ENCODE measurements at places on chromosomes 12 and 14.
A peak's percentile ranks its signal among the peaks of the same experiment; 100 is the strongest.

- H3K27me3 ChIP-seq = no peaks in the 10 kb centered on the region
- H3K36me3 ChIP-seq = no peaks in the 10 kb centered on the region
- no peak overlapping the region for H3K27ac ChIP-seq
- H3K4me3 ChIP-seq = no peak overlapping the region
- no peaks in the 10 kb centered on the region for H3K4me1 ChIP-seq
Observed at GRCh38 chr12:69052613-69053408, 119.8 kb upstream of the CPM start.

DNA sequence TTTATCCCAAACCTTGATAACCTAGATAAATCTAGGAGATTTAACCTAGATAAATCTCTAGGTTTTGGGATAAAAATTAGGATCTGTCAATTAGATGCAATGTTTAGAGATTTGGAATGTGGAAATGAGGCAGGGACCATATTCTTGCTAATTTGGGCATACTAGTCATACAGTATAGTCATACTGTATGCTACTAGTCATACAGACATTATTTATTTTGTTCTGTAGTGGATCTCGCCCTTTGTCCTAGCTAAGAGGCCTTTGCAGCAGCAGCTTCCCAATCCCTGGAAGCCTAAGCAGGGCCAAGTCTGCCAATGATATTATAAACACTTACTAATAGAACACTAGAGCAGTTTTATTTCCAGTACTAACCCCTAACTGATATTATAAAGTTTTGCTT, 136.4 kb downstream of the CEP128 start:
- no peak overlapping the region for H3K27ac ChIP-seq
- no peaks in the 10 kb centered on the region for H3K4me1 ChIP-seq
- H3K27me3 ChIP-seq = no peaks in the 10 kb centered on the region

DNA sequence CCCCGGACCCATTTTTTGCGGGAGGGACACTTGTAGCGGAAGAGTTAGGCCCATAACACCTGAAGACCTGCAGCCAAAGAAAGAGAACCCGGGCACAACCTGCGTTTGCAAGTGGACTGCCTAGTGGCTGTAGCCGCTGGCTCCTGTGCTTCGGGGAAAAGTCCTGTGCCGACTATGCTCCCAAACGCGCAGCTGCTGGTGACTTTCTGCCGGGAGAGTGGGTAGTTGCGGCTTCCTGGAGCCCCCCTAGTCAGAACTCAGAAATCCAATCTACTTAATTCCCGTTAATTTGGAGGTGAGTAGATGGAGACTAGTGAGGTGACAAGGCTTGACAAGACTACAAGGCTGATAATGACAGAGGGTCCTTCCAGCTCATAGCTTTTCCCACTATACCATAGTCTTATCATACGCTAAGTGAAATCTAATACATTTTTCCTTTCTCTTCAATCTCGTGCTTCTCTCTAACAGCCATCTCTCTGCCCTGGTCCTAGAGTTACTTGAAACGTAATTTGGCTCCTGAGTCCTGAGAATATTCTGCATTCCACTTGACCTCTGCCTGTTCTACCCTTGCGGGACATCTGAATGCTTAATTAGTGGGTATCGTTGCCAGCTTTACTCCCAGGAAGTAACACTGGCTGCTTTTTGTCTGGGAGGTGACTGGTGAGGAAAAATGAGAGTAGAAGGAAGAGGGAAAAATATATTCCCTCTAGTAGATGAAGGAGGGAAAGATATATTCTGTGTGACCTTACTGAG, 556 bp downstream of the MTHFD1 start:
- peak overlapping the region; percentile 79 for H3K27ac ChIP-seq
- H3K4me3 ChIP-seq = peak overlapping the region; percentile 78
- H3K27me3 ChIP-seq = no peaks in the 10 kb centered on the region
- H3K36me3 ChIP-seq = no peaks in the 10 kb centered on the region

- H3K36me3 ChIP-seq = no peaks in the 10 kb centered on the region
- no peaks in the 10 kb centered on the region for H3K27me3 ChIP-seq
- DNase-seq = peak; percentile 10
- H3K4me3 ChIP-seq = no peak overlapping the region
- no peak overlapping the region for H3K27ac ChIP-seq
- H3K4me1 ChIP-seq = no peaks in the 10 kb centered on the region
Observed at GRCh38 chr14:101225157-101226152, 321.9 kb upstream of the RTL1 start.

DNA sequence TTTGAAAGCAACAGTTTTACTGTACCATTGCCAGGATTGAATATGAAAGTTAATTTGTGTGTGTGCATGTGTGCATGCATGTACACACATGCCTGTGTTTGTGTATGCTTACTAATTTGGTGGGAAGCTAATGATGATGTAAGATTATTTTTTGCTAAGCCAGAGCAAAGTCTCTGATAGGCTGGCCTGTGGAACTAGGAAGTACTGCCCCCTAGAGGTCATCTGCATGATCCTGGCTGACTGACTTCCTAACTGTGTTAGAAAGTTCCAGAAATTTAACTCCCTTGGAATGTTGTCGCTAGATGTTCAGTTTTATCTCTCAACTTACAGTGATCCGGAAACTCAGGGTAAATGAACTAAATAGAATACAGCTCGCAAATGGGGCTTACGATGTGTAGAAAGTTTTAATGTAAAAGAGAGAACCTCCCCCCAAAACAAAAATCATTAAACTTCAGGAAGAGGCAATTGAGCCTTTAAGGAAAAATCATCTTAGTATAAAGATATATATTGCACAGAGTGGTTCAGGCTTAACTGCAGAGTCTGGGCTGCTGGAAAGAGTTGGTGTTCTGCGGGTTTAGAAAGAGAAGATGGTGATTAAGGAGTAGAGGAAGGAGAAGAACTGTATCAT, 34.3 kb upstream of the SLC38A1 start:
- peak; percentile 53 for DNase-seq
- no peaks in the 10 kb centered on the region for H3K27me3 ChIP-seq
- no peaks in the 10 kb centered on the region for H3K4me1 ChIP-seq
- H3K27ac ChIP-seq = no peak overlapping the region
- H3K4me3 ChIP-seq = no peak overlapping the region

GRCh38 chr12:92756898-92757596, 54.3 kb downstream of the PLEKHG7 start:
- H3K4me1 ChIP-seq = no peaks in the 10 kb centered on the region
- no peak overlapping the region for H3K27ac ChIP-seq
- H3K27me3 ChIP-seq = no peaks in the 10 kb centered on the region
- no peak for DNase-seq

GRCh38 chr14:54785136-54785777, 117.4 kb downstream of the GCH1 start:
- no peaks in the 10 kb centered on the region for H3K27me3 ChIP-seq
- no peaks in the 10 kb centered on the region for H3K36me3 ChIP-seq
- no peaks in the 10 kb centered on the region for H3K4me1 ChIP-seq
- H3K4me3 ChIP-seq = no peak overlapping the region
- no peak for DNase-seq
- no peak overlapping the region for H3K27ac ChIP-seq

DNA sequence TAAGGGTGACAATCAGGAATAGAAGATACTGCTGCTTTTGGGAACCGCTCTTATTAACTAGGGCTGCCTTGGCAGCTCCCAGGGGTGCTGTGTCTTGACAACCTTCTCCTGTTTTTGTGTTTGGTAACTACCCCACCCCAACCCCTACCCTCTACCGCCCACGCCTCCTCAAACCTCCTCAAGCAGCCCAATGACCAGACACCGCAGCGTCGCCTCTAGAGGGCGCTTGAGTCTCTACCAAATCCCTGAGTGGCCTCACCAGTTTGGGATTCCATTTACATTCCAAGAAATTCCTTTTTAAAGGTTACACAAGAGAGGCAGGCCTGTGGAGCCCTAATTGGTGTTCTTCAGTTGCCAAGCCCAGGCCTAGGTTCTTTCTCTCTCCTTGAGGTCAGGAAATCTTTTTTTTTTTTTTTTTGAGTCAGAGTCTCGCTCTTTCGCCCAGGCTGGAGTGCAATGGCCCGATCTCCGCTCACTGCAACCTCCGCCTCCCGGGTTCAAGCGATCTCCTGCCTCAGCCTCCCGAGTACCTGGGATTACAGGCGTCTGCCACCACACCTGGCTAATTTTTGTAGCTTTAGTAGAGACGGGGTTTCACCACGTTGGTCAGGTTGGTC, 72.4 kb upstream of the USP44 start:
- H3K4me3 ChIP-seq = no peak overlapping the region
- no peaks in the 10 kb centered on the region for H3K27me3 ChIP-seq
- DNase-seq = peak; percentile 71
- peaks cover 4% of the 10 kb centered on the region for H3K4me1 ChIP-seq
- no peaks in the 10 kb centered on the region for H3K36me3 ChIP-seq

- H3K27me3 ChIP-seq = no peaks in the 10 kb centered on the region
- no peak for DNase-seq
- peaks cover 24% of the 10 kb centered on the region for H3K36me3 ChIP-seq
- H3K4me3 ChIP-seq = no peak overlapping the region
Observed at GRCh38 chr12:58883576-58884334, 36.5 kb downstream of the LRIG3 start.

DNA sequence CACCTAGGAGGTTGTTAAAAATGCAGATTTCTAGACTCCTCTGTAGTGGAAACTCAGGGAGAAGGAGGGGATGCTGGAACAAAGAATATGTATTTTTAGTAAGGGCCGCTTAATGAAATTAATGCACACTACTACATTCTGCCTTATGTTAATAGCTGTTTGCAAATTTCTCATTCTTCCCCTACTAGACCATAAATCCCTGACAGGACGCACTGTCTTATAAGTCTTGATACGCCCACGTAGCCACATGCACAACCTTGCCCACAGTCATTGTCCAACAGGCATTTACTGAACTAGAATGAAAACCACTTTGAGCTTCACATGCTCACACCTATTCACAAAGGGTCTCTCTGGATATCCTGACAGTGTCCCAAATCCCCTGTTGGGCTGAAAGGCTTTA, 10.5 kb downstream of the KRT2 start:
- no peak overlapping the region for H3K27ac ChIP-seq
- DNase-seq = no peak
- H3K4me1 ChIP-seq = no peaks in the 10 kb centered on the region
- H3K36me3 ChIP-seq = no peaks in the 10 kb centered on the region

- no peaks in the 10 kb centered on the region for H3K27me3 ChIP-seq
- H3K36me3 ChIP-seq = no peaks in the 10 kb centered on the region
- peaks cover 7% of the 10 kb centered on the region for H3K4me1 ChIP-seq
- peak overlapping the region; percentile 79 for H3K27ac ChIP-seq
- peak overlapping the region; percentile 57 for H3K4me3 ChIP-seq
Observed at GRCh38 chr12:53676656-53677015, 753 bp upstream of the ATP5MC2 start.

DNA sequence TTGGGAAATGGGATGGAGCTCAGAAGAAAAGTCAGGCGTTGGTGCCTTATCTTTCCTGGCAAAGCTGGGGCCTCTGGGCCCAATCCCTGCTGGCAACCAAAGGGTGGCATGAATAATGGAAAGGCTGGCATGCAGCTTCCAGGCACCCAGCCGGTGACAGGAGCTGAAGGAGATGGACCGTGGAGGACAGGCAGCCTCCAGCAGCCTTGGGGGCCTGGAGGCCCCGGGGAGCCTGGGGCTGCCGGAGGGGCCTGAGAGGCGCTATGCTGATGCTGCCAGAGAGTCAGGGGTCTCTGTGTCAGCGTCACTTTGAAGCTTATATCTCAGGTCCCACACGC, 38.2 kb upstream of the EML1 start:
- H3K27ac ChIP-seq = no peak overlapping the region
- no peaks in the 10 kb centered on the region for H3K36me3 ChIP-seq
- no peaks in the 10 kb centered on the region for H3K27me3 ChIP-seq

GRCh38 chr12:94435511-94435927, 24.1 kb downstream of the CEP83 start:
- no peaks in the 10 kb centered on the region for H3K36me3 ChIP-seq
- H3K27ac ChIP-seq = no peak overlapping the region
- H3K27me3 ChIP-seq = no peaks in the 10 kb centered on the region
- H3K4me3 ChIP-seq = no peak overlapping the region

GRCh38 chr14:24238527-24239037, 3.8 kb downstream of the TINF2 start:
- DNase-seq = no peak
- no peaks in the 10 kb centered on the region for H3K27me3 ChIP-seq
- no peak overlapping the region for H3K4me3 ChIP-seq
- no peak overlapping the region for H3K27ac ChIP-seq
- H3K36me3 ChIP-seq = no peaks in the 10 kb centered on the region

- H3K27me3 ChIP-seq = no peaks in the 10 kb centered on the region
- no peaks in the 10 kb centered on the region for H3K36me3 ChIP-seq
- H3K4me3 ChIP-seq = no peak overlapping the region
- no peaks in the 10 kb centered on the region for H3K4me1 ChIP-seq
- DNase-seq = no peak
- H3K27ac ChIP-seq = no peak overlapping the region
Observed at GRCh38 chr12:92259291-92259690, 113.6 kb upstream of the BTG1 start.

DNA sequence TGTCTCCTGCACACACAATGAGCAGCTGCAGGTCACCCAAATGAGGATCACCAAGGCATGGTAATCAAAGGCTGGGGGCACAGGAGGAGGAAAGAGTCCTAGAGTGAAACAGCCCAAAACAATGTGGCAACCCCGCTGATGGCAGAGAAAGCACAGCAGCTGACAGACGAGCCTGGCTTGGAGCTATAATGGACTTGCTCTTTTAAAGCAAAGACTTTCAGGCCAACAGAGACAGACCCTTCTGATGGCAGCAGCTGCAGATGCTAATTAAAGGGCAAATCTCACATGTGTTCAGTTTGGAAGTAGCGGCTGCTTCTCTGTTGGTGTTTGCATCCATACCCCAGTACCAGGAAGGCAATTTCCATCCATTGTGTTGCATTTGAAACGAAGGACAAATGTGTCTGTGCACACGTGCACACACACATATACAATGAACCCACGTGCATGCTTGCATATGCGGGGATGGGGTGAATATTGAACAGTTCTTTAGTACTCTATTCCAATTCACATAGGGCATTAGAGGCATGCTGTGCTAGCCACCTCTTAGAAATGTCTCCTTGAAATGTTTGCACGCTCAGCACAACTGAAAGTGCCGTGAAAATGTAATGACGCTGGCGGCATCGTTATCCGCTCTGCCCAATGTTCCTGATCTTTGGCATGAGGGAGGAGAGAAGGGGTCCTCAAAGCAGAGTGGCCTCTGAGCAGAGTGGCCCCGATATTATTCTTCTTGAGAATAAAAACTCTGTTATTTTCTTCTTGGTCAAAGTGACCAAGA, 38.1 kb downstream of the CIT start:
- no peaks in the 10 kb centered on the region for H3K27me3 ChIP-seq
- H3K27ac ChIP-seq = no peak overlapping the region
- H3K4me1 ChIP-seq = no peaks in the 10 kb centered on the region
- no peaks in the 10 kb centered on the region for H3K36me3 ChIP-seq
- no peak for DNase-seq
- no peak overlapping the region for H3K4me3 ChIP-seq

GRCh38 chr14:23494223-23494622, 24.7 kb downstream of the NGDN start:
- H3K27me3 ChIP-seq = no peaks in the 10 kb centered on the region
- H3K27ac ChIP-seq = no peak overlapping the region
- no peaks in the 10 kb centered on the region for H3K36me3 ChIP-seq
- H3K4me3 ChIP-seq = no peak overlapping the region

GRCh38 chr12:120102189-120103043, 14.1 kb downstream of the RAB35 start:
- DNase-seq = no peak
- no peak overlapping the region for H3K27ac ChIP-seq
- peaks cover 25% of the 10 kb centered on the region for H3K36me3 ChIP-seq
- no peaks in the 10 kb centered on the region for H3K27me3 ChIP-seq
- no peak overlapping the region for H3K4me3 ChIP-seq
